Right renal cortex interstitium (tissue), 3 donors: ENCODE measurements at places on chromosomes 1 and 21. TPM values are rescaled to one million over a fixed set of nuclear protein-coding genes. Genes with fewer than 3 reads are reported as not detected.

DNA sequence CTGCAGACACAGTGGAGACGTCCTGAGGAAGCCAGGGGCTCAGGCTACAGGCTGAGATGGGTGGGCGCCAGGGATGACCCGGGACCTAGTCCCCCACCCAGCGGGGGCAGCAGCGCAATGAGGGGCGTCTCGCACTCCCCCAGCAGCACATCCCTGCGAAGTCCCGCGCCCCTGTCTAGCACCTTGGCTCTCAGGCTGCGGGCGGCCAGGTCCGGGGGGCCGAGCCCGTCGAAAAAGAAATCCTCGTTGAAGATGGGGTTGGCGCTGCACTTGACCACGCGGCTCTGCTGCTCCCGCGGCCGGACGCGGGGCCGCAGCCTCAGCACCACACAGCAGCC lies 1.8 kb downstream of the C2CD4D start:
- no peak for DNase-seq

DNA sequence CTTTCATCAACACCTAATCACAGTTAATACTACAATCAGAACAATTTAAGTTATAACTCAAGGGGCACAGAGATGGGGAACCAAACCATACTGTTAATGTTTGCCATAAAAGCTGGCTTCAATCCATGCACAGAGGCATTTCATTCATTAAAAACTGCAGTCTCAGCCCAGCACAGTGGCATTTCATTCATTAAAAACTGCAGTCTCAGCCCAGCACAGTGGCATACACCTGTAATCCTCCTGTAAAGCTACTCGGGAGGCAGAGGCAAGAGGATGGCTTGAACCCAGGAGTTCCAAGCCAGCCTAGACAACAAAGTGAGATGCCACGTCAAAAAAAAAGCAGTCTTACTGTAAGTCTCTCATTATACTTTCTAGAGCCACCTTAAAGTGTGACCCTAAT lies 29.2 kb downstream of the ARID4B start:
- DNase-seq = no peak

Gene FCER1A
- polyA plus RNA-seq = 0.44 TPM

Gene ZNF684
- 10.9 TPM for polyA plus RNA-seq

DNA sequence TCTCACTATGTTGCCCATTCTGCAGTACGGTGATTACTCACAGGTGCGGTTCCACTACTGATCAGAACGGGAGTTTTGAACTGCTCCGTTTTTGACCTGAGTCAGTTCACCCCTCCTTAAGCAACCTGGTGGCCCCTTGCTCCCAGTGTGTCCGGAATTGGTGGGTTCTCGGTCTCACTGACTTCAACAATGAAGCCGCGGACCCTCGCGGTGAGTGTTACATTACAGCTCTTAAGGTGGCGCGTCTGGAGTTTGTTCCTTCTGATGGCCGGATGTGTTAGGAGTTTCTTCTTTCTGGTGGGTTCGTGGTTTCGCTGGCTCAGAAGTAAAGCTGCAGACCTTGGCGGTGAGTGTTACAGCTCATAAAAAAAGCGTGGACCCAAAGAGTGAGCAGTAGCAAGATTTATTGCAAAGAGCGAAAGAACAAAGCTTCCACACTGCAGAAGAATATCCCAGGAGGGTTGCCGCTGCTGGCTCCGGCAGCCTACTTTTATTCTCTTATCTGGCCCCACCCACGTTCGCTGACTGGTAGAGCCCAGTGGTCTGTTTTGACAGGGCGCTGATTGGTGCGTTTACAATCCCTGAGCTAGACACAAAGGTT lies 17.6 kb upstream of the PARP1 start:
- DNase-seq = no peak

- no peak for DNase-seq
Observed at GRCh38 chr1:218946147-218946546, 227.5 kb upstream of the LYPLAL1 start.
